ENCODE measurements at places on chromosomes 4 and X. TPM values are rescaled to one million over a fixed set of nuclear protein-coding genes. Genes with fewer than 3 reads are reported as not detected.

CDKL2 gene
- 0.16 TPM for total RNA-seq

PAPSS1 gene
- total RNA-seq = 46.4 TPM

NHS gene
- under 0.01 TPM for total RNA-seq

TCP11X2 gene
- total RNA-seq = not detected

ARHGAP10 gene
- 22.0 TPM for total RNA-seq

PAK3 gene
- total RNA-seq = 3.9 TPM

NPY2R gene
- total RNA-seq = 0.13 TPM

PDGFC gene
- total RNA-seq = 0.97 TPM

H2BW2 gene
- not detected for total RNA-seq

BTC gene
- 0.06 TPM for total RNA-seq

ALAS2 gene
- not detected for total RNA-seq

PF4V1 gene
- 0.25 TPM for total RNA-seq

HEPH gene
- 0.16 TPM for total RNA-seq

TRIM61 gene
- total RNA-seq = not detected

NSDHL gene
- total RNA-seq = 16.4 TPM

MOSPD2 gene
- total RNA-seq = 14.0 TPM

BMX gene
- total RNA-seq = 58.3 TPM

MAGEA1 gene
- not detected for total RNA-seq

ZNF674 gene
- total RNA-seq = 2.3 TPM

LRAT gene
- not detected for total RNA-seq

UTP3 gene
- 27.6 TPM for total RNA-seq

PLP1 gene
- total RNA-seq = not detected

PDE5A gene
- total RNA-seq = 1.6 TPM

SYTL4 gene
- 30.8 TPM for total RNA-seq

SLC6A14 gene
- not detected for total RNA-seq

MUC7 gene
- not detected for total RNA-seq

HAND2 gene
- total RNA-seq = not detected

CT45A10 gene
- not detected for total RNA-seq

MAGEE1 gene
- total RNA-seq = 0.65 TPM

ANXA3 gene
- total RNA-seq = 168 TPM

ARHGAP4 gene
- 14.9 TPM for total RNA-seq

PRKX gene
- 34.9 TPM for total RNA-seq

TMSB4X gene
- total RNA-seq = 12,677 TPM

MAGED4 gene
- 6.2 TPM for total RNA-seq

TENM3 gene
- total RNA-seq = 46.7 TPM

LUZP4 gene
- not detected for total RNA-seq

CT55 gene
- not detected for total RNA-seq

MAPK10 gene
- total RNA-seq = under 0.01 TPM

XAGE1A gene
- not detected for total RNA-seq

GAGE12H gene
- not detected for total RNA-seq

CFAP47 gene
- total RNA-seq = not detected

MAGEC2 gene
- total RNA-seq = not detected

RS1 gene
- total RNA-seq = not detected

ABLIM2 gene
- 6.6 TPM for total RNA-seq

ZAR1 gene
- total RNA-seq = not detected

PAGE5 gene
- total RNA-seq = not detected

TMPRSS11B gene
- not detected for total RNA-seq

OTUD6A gene
- not detected for total RNA-seq

TMPRSS11F gene
- total RNA-seq = not detected

TMEM255A gene
- not detected for total RNA-seq
